ENCODE measurements at places on chromosomes 7 and 10.

GRCh38 chr7:140261522-140261921 is 84.7 kb upstream of the KDM7A start:
- DNase-seq: no peak

DNA sequence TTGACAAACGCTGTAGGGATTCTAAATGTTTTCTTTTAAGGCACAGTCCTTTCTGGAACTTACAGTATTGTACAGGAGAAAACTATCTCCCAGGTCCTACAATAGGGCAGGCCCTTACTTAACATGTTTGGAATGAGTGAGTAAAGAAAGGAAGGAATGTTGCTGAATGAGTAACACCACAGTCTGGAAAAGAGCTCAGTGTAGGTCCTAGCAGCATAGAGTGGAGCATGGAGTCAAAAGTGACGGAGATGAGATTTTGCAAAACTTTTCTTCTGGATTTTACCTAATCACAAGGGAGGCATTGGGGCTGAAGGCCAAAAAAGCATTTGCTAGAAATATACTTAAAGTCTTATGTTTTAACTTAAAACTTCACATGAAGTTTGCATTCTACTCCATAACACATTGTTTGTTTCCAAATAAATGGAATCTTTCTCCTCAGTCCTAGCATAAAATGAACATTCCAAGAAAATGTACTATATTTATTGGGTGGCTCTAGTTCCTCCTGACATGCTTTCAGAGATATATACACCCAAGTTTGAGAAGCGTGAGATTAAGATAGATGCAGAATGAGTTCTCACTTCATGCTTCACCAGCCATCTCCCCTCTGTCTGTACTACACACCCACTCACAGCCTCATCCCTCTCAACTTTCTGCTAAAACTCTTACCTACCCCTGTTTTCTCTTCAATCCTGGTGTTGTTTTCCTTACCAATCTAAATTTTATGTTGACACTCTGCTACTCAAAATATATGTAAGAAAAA is 20.2 kb upstream of the ADD3 start:
- DNase-seq: no peak

DNA sequence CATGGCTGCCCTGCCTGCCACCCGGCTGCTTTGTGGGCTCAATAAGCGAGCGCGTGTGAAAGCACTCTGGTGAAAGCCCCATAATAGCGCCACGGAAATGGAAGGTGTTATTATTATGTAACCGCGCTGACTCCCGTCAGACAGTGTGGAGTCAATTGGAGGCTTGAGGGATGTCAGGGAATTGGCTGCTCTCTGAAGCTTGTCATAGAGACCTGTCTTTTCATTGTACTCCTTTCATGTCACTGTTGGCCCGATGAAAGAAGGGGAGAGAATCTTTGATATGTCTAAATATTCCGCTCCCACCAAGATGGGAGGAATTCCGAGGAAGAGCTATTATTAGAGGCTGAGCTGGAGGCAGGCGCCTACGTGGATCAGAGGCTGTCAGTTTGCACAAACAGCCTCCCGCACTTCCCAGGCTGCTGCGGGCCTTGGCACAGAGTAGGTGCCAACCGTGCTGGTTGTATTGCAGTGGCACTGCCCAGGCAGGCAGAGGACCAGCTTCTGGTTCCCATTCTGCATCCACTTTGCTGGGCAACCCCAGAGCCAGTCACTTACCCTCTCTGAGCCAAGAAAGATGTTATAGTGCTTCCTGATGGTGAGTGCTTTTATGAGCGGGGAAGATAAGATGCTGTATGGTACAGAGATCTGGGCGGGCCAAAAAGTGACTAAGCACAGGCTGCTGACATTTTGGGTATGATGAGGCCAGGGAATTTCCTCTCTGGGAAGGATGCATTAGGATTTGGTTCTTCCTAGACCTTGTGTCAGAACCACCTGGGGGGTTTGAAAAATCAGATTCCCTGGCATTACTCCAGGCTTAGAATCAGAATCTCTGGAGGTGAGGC is 151.4 kb downstream of the RPS24 start:
- no peak for DNase-seq

- DNase-seq: no peak
These were observed 148.2 kb downstream of the ETV1 start for GRCh38 chr7:13841284-13841683.

DNA sequence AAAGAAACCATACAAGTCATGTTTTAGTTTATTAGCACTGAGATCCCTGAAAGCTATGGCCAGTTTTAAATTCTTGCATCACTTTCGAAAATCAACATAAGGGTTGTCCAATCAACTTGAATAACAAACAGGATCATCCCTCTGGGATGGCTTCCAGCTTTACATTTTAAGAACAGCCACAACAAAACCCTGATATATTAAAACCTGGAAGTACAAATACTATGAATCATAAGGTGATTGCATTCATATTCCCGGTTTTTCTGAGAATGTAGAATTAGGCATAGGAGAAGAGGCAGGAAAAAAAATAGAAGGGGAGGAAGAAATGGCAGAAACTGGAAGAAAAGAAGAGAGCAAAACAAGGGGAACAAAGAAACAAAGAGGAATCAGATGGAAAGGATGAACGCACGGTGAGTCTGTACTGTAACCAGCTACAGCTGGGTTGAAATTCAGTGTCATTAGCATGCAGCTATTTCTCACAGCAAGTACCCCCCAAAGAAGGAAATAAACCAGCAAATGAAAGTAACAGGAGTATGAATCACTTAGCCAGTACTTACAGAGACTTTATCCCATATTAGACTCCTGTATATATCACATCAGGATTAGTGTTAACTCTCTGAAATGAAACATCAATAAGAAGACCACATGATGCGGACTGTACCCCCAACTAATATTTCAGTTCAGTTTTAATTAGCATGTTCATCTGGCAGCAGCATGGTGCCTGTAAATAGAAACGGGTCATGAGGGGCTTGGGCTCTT is 301.3 kb downstream of the RNLS start:
- no peak for DNase-seq

- DNase-seq: no peak
These were observed 143.8 kb downstream of the TES start for GRCh38 chr7:116354171-116354545.

DNA sequence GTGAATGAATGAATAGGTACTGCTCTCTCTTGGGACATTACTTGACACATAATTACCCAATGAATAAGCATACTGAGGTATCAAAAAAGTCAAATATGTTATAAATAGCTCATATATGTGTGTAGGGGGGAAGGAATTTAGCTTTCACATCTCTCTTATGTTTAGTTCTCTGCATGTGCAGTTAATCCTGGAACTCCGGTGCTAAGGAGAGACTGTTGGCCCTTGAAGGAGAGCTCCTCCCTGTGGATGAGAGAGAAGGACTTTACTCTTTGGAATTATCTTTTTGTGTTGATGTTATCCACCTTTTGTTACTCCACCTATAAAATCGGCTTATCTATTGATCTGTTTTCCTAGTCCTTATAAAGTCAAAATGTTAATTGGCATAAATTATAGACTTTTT is 1.2 kb downstream of the CFTR start:
- no peak for DNase-seq

GRCh38 chr10:132978542-132978941 is 36.2 kb upstream of the CFAP46 start:
- no peak for DNase-seq

- no peak for DNase-seq
These were observed 53.6 kb downstream of the DLD start for GRCh38 chr7:107944411-107945169.

DNA sequence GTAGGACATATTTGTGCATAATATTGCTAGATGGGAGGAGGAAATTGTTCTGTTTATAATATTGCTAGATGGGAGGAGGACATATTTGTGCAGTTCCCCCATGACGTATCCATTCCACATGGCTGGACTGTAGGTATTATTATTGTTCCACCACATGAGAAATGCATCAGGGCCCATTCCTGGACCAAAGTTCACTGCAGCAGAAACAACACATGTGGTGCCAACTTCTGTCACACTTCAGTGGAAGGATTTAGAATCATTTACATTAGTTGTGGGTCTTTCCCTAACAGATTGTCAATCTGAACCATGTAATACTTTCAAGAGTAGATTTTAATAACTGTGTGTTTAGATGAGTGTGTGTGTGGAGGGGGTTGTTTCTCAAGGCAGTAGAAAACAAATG is 32.7 kb upstream of the MACC1 start:
- no peak for DNase-seq

DNA sequence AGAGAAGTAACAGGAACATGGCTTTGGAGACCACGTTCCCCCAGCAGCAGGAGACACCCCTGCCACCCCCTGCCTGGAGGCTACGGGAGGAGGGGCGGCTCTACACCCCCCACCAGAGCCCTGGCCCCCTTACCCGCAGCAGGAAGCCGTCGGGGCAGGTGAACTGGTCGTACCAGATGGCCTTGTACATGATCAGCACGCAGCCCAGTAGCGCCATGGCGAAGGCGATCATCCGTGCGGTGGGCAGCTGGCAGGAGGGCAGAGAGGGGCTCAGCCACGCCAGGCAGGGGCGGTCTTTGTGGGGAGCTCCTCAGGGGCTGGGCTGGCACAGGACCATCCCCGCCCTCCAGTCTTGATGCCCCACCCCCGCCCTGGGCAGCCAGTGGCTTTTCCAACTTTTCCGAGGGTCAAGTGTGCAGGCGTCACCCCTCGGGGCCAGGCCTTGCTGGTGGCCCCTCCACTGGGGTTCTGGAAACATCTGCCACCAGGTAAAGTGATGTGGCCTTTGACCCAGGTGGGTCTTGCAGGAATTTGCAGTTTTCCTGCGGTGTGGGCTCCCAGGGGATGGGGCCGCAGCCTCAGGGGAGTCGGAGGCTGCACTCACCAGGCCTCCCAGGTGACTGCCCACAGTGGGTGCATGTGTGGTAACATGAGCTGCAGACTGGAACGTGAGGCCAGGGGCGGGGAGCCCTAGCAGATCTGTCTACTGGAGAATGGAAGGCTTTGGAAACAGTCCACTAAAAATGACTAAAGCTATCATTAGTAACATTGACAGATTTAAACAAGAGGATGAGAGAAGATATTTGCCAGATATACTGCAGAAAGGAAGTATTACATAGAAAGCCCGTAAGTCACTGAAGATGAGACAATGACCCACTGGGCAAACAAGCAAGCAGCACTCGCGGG is 9.7 kb downstream of the CALY start:
- no peak for DNase-seq

- no peak for DNase-seq
These were observed 298.1 kb downstream of the GFRA1 start for GRCh38 chr10:115974816-115975430.

DNA sequence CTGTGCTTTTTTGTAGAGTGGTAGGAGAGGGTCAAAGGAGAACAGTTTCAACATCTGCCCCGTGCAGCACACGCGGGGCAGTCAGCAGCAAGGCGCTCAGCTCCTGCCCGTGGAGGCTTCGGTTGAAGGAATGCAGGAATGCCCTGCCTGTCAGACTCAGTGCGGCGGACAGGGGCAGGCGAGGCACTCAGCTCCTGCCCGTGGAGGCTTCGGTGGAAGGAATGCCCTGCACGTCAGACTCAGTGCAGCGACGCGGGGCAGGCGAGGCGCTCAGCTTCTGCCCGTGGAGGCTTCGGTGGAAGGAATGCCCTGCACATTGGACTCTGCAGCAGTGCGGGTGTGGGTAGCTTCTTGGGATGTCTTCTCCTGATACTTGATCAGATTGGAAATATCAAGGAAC is 37.0 kb downstream of the PPP2R2D start:
- no peak for DNase-seq

GRCh38 chr7:133888061-133888930 is 238.8 kb upstream of the LRGUK start:
- no peak for DNase-seq

DNA sequence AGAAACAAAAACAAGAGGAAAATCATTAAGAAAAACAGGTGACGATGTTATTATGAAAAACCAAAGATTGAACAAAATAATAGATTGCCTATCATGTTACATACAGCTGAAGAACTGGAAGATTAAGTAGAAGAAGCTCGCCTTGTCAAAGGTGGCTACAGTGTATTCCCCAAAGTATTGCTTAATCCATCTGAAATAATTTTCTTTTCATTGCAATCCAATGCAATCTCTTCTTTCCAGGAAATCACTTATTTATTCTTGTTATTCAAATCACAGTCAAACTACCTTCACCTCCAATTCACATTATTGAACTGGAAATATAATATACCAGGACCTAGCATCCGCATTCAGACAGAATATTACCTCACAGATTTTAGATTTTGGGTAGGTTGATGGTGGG is 235.9 kb downstream of the AHR start:
- DNase-seq: no peak

DNA sequence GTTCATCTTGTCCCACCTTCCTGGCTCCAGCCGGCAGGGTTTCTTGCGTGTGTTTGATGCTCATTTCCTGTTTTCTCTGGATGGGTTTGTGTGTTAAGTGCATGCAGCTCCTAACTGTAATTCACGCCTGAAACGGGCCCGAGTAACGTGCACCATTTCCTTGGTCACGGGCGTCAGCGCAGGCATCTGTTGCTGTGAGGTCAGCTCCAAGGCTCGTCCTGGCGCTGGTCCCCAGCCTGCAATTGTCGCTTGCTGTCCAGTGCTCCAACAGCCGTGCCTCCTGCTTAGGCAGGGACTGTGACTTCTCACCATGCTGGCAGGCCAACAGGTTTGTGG is 201.1 kb downstream of the GLRX3 start:
- no peak for DNase-seq

DNA sequence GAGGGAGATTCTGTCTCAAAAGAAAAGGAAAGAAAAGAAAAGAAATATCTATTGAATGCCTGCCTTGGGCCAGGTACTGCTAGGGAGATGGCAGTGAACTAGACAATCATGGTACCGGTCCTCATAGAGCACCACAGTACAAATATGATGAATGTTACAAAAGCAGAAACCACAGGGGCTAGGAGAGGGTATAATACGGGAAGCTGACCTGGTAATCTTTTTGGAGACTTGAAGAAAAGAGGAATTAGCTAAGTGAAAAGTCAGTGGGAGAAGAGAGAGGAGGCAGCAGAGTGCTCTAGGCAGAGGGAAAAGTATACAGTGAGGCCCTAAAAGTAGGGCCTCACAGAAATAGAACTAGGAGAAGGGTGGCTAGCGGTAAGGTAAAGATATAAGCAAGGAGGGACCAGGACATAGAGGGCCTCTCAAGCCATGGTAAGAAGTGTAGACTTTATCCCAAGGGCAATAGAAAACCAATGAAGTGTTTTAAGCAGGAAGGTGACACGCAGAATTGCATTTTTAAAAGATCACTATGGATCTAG is 42.8 kb upstream of the WNT8B start:
- DNase-seq: no peak

DNA sequence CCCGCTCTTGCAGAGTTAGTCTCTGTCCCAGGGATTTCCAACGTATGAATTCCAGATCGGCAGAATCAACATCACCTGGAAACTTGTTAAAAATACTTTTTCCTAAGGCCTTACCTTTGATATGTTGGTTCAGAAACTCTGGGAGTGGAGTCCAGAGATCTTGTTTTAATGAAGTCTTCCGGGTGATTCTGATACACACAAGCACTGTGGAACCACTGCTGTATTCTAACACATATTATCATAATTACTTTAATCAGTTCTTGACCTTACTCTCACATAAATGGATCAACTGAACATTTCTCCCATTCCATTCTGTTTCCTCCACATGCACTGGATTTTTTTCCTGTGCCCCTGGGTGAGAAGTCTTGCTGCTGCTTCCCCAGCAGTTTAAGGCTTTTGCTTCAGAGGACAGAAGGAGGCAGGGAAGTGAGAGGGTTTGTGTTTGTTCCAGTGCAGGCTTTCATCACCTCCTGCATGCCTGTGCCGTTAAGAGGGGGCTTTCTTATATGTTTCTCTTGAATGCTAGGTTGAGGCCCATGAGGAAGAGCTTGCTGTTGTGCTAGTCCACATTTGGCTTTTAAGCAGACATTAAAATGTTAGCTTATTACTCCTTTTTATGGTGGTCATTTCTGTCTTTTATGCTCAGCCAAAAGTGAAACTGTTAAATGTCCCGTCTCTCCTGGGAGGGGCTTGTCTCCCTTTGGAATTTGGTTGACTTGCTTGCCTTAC is 32.4 kb downstream of the CCSER2 start:
- no peak for DNase-seq

Data from effector CD8-positive, alpha-beta T cell (primary cell).